ENCODE measurements at places on chromosomes 1 and 21. TPM values are rescaled to one million over a fixed set of nuclear protein-coding genes. Genes with fewer than 3 reads are reported as not detected.

DNA sequence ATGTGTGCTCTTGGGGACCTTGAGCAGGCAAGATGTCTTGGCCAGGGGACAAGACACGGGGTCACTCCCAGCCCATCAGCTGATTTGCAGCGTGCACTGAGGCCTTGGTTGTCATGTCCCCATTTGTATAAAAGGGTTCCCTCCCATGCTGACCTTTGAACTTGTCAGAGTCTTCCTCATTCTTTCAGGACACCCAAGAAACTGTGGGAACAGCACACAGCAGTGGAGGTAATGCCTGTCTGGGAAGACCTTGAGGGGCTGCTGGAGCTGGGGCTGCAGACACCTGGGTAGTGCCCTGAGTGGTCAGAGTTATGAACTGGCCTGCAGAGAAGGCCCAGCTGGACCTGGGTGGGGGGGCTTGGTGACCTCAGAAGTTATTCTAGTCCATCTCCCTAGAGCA is 46.4 kb downstream of the FAAH start:
- DNase-seq = no peak

- no peak for DNase-seq
These were observed 17.8 kb downstream of the MTHFR start for GRCh38 chr1:11787804-11788436.

- no peak for DNase-seq
These were observed 67.5 kb downstream of the PLA2G4A start for GRCh38 chr1:186896211-186896610.

DNA sequence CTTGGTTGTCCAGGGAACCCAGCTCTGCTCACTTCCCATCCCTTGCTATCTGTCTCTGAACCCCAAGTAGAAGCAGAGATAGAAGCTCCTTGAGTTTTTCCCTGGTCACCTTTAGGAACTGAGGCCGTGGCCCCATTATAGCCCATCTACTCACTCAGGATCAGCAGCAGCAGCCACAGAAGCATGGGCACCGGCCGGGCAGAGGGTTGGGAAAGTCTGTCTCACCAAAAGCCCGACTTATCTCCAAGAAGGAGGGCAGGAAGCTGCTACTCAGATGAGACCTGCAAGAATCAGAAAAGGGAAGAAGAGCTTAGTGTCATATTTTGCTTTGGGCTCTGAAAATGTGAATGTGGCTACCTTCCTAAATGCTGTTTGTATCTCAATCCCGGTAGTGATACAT is 264 bp downstream of the FCRL3 start:
- DNase-seq = no peak

DNA sequence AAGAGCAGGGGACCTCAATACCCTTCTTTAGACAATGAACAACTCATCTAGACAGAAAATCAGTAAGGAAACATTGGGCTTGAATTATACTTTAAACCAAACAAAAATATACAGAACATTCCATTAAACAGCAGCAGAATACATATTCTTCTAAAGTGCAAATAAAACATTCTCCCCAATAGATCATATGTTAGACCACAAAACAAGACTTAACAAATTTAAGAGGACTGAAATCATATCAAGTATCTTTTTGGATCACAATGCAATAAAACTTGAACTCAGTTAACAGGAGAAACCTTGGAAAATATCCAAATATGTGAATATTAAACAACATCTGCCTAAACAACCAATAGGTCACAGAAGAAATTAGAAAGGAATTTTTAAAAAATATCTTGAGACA is 47.7 kb upstream of the HP1BP3 start:
- no peak for DNase-seq

DNA sequence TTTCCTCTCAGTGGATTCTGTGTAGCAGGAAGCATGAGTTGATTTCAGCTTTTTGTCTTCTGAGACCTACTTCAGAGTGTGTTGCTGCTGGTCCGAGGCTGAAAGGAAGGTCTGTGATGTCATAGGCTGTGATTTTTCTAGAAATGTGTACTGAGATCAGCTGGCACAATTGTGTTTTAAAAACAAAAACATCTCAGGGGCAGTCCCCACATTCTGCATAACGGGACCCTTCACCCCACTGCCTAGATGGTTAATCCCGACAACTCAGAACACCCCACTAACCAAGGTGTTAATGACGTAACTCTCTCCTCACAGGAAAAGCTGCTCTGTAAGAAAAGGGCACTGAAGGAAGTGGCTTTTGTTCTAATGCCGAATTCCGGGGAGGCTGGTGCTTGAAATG is 59.8 kb upstream of the PPP2R5A start:
- DNase-seq = no peak

DNA sequence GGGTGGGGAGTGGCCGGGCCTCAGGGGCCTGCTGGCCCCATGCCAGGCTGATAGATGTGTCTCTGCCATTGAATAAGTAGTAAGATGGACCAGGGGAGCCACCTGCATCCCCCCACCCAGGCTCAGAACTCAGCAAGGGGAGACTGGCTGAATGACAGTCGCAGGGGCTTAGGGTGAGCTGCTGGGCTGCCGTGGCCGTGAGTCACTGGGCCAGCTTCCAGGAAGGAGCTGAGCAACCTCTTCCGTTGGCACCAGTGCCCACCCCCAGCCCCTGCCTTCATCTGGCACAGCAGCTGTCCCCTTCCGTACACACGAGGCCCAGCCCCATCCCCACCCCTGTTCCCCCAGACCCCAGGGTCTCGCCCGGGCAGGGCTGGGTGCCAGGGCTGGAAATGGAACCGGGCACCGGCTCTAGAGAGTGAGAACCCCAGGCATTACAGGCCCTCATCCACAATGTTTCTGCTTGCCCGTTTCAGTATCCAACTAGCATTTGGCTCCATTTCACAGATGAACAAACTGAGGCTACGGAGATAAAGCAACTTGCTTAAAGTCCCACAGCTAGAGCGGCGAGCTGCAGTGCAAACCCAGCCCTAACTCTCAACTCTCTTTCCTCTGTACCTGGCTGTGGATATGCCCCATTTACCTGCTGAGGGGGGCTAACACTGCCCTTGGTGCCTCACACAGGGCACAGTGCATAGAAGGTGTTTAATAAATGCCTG is 10.2 kb downstream of the WNT4 start:
- DNase-seq = no peak

- no peak for DNase-seq
These were observed 81.6 kb downstream of the KIRREL1 start for GRCh38 chr1:158075078-158075477.

- DNase-seq = no peak
These were observed 34.0 kb downstream of the ST6GALNAC5 start for GRCh38 chr1:76901158-76901767.

DNA sequence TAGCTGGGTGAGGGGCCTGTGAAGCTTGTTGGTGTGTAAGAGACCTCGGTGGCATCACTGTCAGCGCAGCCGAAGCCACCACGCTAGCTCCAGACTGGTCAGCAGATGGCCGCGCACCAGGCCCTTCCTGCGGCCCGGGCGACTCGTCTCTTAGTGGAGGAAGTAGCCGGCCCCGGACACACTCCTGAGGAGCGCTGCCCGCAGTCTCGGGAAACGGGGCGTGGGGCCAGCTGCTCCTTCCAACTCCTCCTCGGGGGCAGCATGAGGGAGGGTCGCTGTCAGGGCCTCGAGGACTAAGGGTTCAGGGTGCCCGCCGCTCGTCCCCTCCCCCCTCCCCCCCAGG is 20.4 kb downstream of the H3-3A start:
- DNase-seq = peak; percentile 84

GRCh38 chr1:212856755-212857154 is 1.3 kb upstream of the FLVCR1 start:
- no peak for DNase-seq

DNA sequence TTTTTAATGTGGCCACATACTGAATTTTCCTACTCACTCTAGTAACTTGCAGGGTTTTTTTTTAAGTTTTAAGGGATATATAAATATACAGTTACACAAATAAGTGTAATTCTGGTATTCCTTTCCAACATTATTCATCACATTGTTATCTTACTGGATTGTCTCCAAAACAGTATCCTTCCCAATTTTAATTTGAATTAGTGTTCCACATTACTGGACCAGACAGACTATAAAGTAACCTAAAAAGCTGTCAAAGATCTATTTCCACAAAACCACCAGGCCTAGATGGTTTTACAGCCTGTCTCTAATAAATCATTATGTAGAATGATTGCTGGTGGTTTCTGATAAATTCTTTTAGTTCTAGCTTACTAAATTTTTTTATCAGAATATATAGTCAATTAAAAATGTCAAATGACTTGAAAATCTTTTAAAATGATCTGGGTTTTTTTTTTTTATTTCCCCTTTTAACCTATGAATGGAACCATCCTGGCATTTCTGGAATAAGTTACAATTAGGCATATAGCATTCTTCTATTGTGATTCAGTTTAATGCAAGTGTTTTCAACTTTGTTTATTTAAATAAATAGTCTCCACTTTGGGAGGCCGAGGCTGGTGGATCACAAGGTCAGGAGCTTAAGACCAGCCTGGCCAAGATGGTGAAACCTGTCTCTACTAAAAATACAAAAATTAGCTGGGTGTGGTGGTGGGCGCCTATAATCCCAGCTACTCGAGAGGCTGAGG is 59.3 kb downstream of the PACC1 start:
- DNase-seq = no peak

GRCh38 chr1:1432951-1433803 is 2.3 kb upstream of the VWA1 start:
- peak; percentile 82 for DNase-seq

DNA sequence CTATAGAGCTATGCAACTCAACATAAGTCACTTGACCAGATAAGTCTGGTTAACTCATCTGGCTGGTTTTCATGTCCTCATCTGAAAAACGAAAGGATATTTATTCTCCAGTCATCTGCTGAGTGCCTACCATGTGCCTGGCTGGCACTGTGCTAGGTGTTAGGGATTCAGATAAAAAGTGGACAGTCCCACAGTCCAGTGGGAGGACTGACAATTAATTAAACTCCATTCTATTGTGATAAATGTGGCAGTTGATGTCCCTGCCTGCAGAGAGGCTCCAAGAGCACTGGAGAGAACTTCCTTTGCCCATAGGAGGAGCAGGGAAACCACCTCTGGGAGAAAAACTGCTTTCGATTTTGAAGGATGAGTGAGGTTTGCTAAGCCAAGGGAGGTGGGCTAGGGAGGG is 5.4 kb downstream of the NUAK2 start:
- DNase-seq = no peak

DNA sequence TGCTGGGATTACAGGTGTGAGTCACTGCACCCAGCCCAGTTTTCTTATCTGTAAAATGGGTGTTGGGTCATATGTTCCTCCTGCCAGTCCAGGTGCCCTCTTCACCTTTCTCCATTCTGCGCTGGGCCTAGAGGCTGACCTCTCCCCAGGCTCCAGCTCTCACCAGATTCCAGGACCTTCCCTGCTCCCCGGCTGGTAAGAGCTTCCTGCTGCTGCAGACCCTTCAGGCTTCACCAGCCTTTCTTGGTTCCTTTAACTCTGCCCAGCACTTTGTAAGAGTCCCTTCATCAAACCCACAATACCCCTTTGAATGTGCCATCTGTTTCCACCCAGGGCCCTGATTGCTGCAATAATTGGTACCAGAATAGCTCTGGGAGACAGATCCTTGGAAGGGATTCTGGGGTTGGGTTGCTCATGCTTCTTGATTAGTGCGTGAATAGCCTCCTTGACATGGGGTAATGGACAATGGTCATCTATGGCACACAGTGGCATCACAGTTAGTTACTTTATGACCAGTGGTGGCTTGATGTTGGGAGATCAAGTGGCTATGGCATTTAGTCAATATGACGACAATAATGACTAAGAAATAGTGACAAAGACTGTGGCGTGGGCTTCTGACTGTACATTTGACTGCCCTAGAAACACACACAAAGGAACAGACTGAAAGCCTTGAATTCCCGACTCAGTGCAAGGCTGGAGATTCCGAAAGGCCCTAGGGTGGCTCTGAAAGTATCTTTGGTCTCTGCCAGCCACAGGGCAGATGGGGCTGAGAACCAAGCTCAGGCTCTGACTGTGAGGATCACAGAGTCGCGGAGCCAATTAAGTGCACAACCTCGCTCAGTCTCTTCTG is 67.3 kb downstream of the SLC9A1 start:
- no peak for DNase-seq

DNA sequence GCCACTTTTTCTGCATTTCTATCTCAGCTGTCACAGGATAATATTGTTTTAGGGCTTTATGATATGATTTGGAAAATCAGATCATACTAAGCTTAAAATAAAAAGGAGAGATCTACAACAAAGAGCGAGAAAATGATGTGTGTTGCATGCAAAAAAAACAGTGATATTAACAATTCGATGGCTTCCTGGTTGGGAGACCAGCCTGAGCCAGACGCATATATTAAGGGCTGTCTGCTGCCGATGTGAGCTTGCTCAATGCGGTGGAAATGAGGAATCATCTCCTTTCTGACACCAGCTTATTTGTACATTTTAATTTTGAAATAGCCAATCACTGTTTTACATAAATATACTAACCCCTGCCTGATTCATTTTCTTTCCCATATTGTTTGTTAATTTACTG is 862.6 kb downstream of the USP25 start:
- DNase-seq = no peak

DNA sequence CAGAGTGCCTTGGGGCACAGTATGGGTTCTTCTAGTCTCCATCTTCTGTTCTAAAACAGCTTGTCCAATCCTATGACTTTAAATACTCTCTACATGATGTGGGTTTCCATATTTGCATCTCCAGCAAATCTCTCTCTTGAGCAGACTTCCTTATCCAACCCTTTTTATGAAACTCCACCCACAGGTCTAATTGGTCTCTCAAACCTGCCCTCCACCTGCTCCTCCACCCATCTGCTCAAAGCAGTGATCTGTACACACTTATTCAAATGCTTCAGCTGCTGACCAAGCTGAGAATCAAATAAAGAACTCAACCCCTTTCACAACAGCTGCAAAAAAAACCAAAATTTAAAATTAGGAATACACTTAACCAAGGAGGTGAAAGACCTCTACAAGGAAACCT is 11.5 kb downstream of the MCOLN2 start:
- no peak for DNase-seq

- DNase-seq = no peak
These were observed 18.7 kb upstream of the SLAMF6 start for GRCh38 chr1:160541622-160542302.

- DNase-seq = no peak
These were observed 536.6 kb upstream of the NR5A2 start for GRCh38 chr1:199490769-199491527.

- no peak for DNase-seq
These were observed 582 bp downstream of the ORC1 start for GRCh38 chr1:52403566-52404115.

DNA sequence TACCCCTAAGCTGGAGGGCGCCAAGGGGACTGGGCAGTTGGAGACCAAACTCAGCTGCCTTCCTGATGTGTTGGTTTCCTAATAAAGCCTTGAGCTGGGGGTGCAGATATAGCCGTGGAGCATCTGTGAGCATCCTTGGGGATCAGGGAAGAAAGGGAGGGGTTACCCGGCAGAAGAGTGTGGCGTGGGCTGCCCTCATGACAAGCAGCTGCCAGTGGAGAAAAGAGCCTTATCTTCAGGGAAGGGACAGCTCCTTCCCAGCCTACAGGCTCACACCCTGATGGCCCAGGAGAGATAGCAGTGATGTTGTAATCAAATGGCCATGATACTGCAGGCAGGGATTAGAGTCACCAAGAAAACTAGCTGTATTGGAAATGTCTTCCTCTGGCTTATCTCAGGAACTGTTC is 10.8 kb upstream of the NFASC start:
- no peak for DNase-seq

Gene SPATA6
- total RNA-seq = 70.3 TPM

Gene GJA8
- total RNA-seq = not detected

Gene TRNP1
- total RNA-seq = 22.7 TPM

Gene VAMP4
- total RNA-seq = 30.0 TPM

Gene LAMB3
- total RNA-seq = 2.8 TPM

Gene ITLN1
- 1.5 TPM for total RNA-seq

Gene ADGRL2
- total RNA-seq = 45.2 TPM

Gene ADAMTS5
- total RNA-seq = 10.0 TPM

Gene TTC22
- total RNA-seq = 0.36 TPM

Data from sciatic nerve (tissue), 2 donors.